ENCODE measurements at places on chromosomes 5 and 9. TPM values are rescaled to one million over a fixed set of nuclear protein-coding genes. Genes with fewer than 3 reads are reported as not detected.
A peak's percentile ranks its signal among the peaks of the same experiment; 100 is the strongest.

DNA sequence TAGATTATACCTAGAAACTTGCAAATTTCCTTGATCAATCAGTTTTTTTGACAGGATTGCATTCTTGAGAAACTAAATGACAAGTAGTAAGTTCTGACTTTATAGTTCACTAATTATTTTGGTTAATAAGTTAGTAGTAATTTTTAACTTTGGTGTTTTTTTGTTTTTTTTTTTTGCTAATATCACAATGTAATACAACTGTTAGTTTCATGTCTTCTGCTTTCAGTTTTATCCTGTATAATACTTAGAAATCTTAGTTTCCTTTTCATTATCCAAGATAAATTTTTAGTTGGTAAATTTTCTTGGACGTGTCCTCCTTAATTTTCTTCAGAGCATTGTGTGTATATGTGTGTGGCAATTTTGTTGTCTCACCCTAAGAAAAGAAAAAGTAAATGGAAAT, 57.8 kb downstream of the CWC27 start:
- DNase-seq = no peak

The SLC36A2 gene
- polyA plus RNA-seq = not detected

DNA sequence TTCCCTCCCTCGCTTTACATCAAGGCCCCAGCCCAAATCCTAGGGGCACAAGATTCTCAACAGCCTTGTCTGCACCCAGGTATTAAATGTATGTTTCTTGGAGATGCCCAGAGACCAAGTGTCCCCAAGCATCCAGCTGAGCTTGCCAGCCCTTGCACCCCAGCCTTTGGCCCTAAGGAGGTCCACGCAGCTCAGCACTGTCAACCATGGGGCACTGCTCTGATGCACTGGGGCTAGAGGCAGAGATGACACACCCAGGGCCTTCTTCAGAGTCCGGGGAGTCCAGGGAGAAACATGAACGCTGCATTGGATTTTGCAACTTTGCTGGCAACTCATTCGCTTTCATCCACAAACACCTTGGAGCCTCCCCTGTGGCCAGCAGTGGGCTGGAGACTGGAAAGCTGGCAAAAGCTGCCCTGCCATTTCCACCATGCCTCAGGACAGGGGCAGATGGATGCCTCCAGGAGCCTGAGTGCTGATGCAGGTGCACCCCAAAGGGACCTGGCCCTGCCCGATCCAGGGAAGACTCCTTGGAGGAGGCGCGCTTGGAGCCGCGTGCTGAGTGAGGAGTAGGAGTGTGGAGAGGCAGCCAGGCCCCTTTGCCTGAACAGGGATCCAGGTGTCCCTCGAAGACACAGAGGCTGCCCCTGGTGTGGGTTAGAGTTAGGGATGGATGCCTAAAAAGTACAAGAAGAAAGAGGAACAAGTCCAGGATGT, 19.3 kb downstream of the PAEP start:
- no peak for DNase-seq

GRCh38 chr9:114522847-114523246, 17.6 kb upstream of the WHRN start:
- no peak for DNase-seq

DNA sequence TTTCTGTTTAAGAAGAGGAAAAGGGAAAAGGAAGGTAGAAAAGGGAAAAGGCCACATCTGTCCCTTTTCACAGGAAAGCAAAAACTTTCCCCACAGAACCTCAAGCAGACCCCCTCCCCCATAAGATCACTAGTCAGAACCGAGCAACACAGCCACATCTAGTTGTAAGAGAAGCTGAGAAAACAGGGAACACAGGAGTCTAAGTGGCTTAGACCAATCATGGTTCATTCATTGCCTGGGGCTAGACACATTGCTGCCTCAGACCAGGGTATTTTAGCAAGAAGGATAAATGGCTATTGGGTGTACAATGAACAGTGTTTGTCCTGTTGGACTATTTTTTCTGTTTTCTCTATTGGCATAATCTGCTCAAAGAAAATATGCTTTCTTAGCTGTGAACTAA, 98.0 kb downstream of the ARL15 start:
- DNase-seq = no peak

DNA sequence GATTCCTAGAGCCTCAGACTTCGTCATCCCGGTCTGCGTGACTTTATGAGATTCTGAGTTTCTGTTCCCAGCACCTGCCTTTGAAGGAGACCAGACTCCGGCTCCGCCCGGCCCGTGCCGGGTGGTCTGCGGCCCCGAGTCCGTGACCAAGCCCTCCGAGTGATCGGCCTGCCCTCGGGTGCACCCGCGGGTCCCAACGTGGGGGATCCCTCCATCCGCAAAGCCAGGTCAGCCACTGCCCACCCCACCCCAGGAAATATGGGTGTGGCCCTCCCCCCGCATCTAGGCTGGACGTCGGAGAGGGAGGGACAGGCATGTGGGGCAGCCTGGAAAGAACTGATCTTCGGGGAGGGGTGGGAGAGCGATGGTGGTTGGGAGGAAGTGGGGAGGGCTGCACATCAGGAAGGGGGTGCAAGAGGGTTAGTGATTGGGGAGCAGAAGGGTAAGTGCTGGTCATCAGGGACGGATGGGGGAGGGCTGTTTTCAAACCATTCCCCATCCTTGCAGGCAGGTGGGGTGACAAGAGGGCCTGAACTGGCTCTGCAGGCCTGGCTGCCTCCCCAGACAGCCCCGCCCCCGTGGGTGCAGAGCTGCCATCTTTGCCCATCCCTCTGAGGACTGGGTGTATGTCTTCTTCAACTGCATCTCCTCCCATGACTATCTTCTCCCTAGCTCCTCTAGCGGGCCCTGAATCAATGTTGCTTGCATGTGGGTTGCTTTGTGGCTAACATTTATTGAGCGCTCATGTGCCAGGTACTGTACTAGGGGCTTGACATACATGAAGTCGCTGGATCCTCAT, 747 bp downstream of the LRSAM1 start:
- DNase-seq = peak; percentile 57

The CFAP77 gene
- polyA plus RNA-seq = 0.13 TPM

The FOXD4L6 gene
- polyA plus RNA-seq = not detected

GRCh38 chr5:40844565-40844964, 3.4 kb downstream of the CARD6 start:
- no peak for DNase-seq

GRCh38 chr5:124628721-124629596, 117.5 kb downstream of the ZNF608 start:
- DNase-seq = peak; percentile 99

DNA sequence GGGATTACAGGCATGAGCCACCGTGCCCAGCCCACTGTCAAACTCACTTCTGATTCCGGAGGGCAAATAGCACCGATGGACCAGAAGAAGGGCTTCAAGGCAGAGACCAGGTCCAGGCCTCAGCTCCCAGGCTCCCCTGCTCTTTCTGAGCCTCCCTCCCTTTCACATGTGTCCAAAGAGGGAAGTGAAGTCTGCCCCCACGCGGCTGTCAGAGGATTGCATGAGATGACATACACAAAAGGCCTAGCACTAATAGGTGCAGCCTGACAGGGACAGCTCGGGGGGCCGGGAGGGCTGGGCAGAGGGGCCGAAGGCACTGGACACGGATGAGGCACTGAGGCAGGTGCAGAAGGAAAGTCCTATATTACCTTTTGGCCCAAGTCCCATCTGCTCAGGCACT, 16.1 kb downstream of the FBP1 start:
- no peak for DNase-seq

GRCh38 chr5:157540707-157541446, 34.7 kb downstream of the ADAM19 start:
- peak; percentile 84 for DNase-seq

GRCh38 chr5:83527221-83527620, 55.7 kb downstream of the VCAN start:
- DNase-seq = no peak

- DNase-seq = peak; percentile 91
Observed at GRCh38 chr9:131423171-131423581, 29.3 kb downstream of the PRRC2B start.

DNA sequence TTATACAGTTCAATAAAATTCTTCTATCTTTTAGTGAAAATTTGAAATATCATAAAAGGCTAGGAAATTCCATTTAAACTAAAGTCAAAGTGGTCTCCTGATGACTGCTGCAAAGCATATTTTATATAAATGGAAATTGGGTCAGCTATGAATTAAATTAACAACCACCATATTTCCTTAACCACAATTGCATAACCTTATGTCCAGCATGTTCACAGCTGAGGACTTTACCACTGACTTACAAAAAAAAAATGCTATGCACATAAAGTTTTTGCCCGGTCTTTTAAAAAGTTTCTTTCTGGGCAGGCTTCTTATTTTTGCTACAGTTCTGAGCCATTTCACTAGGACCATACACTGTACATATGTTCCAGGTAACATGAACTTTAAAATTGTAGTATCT, 208.6 kb upstream of the RGMB start:
- peak; percentile 34 for DNase-seq

- no peak for DNase-seq
Observed at GRCh38 chr5:168961681-168962080, 339.3 kb downstream of the SLIT3 start.

The PNPLA7 gene
- 0.89 TPM for polyA plus RNA-seq

The FRMD3 gene
- 0.02 TPM for polyA plus RNA-seq

DNA sequence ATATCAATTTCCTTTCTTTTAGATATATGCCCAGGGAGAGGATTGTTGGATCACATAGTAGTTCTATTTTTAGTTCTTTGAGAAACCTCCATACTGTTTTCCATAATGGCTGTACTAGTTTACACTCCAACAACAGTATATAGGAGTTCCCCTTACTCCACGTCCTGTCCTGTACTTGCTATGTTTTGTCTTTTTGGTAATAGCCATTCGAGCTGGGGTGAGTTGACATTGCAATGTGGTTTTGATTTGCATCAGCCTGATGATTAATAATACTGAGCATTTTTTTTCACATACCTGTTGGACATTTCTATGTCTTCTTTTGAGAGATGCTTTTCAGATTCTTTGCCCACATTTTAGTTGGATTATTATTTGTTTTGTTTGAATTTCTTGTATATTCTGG, 445.9 kb downstream of the NTRK2 start:
- no peak for DNase-seq

- DNase-seq = no peak
Observed at GRCh38 chr5:62065050-62065449, 241.0 kb upstream of the KIF2A start.

The PDGFRB gene
- 124 TPM for polyA plus RNA-seq

DNA sequence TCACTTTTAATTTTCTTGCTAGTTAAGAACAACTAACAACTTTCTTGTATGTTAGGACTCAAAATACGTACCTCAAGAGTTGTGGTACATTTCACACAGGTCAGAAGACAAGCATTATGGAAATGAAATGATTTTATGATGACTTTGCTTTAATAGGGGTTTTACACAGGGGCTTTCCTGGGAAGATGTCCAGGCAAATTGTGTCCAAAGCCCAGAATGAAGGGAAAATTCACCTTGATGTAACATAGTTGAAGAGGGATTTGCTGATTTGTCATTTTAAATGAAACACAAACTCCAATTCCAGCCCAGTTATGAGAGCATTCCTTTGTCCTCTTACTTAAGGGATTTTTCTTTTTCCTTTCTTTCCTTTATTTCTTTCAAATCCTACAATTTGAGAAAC, 89.2 kb downstream of the ARL15 start:
- DNase-seq = no peak

The C9orf152 gene
- polyA plus RNA-seq = not detected

The PCDHA8 gene
- polyA plus RNA-seq = 0.02 TPM

The ROR2 gene
- polyA plus RNA-seq = 3.5 TPM

The NEK6 gene
- 110 TPM for polyA plus RNA-seq

GRCh38 chr5:11153670-11154382, 392.8 kb upstream of the DAP start:
- no peak for DNase-seq

DNA sequence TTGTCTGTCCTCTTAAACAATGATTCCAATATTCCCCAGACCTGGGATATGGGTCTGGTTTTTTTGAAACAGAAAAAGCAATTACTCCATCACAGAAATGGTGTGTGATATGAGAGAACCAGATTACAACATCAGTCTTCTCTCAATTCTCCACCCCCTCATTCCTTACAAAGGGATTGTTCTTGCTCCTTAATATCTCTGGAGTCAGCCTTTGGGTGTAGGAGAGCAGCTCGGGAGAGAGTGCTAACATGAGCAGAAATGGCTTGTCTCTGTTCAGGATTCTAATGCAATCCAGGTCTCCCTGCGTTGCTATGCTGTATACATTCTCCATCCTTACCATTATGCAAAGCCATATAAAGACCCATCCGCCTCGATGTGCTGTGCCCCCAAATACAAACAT, 32.7 kb downstream of the ZFAND5 start:
- DNase-seq = no peak

GRCh38 chr5:173751266-173751600, 134.8 kb upstream of the BOD1 start:
- no peak for DNase-seq

The ASTN2 gene
- 3.7 TPM for polyA plus RNA-seq

GRCh38 chr9:106084702-106085101, 390.4 kb downstream of the TMEM38B start:
- DNase-seq = no peak

GRCh38 chr9:37037503-37038301, 3.6 kb upstream of the PAX5 start:
- no peak for DNase-seq

DNA sequence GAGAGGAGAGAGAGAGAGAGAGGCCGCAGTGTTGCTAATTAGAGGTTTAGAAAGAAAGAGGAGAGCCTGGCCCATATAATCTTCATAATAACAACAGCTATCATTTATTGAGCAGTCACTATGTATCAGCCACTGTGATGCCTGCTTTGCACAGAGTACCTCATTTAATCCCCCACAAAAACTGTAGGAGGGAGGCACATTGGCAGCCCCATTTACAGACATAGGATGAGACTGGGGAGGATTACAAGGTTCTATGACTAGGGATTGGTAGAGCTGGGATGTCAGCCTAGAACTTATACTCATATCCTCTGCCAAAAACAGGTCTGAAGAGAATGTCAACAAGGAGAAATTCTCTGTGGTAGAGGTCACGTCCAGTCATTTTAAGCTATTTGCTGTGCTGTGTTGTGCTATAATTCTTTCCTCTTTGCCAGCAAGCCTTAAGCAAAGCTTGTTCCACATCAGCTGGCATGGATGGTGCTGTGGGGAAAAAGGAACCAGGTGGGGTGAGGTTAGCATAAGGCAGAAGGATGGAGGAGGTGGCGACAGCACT, 6.7 kb upstream of the GCNT4 start:
- no peak for DNase-seq

The SPATA31A1 gene
- polyA plus RNA-seq = not detected

- no peak for DNase-seq
Observed at GRCh38 chr9:3497857-3498256, 27.9 kb downstream of the RFX3 start.

DNA sequence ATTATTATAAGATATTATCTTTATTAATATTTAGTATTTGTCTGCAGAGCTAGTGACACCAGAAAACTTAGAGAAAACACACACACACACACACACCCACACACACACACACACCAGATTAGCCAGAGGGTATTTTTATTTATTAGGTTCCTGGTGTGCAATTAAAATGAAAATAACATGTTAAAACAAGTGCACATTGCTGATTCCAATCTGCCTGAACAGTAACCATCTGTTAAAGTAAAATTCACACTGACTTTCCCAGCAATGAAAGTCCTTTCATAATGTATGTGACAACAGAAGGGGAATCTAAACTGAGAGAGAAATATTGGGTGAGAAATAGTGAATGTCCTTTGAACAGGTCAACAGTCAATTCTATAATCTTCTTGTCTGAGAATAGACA, 2323.5 kb upstream of the ACO1 start:
- no peak for DNase-seq

The HCN1 gene
- polyA plus RNA-seq = not detected

- peak; percentile 60 for DNase-seq
Observed at GRCh38 chr5:126676195-126676624, 75.5 kb downstream of the PHAX start.

Measured in IMR-90 (cell line).